ENCODE measurements at places on chromosomes 5 and 9. TPM values are rescaled to one million over a fixed set of nuclear protein-coding genes. Genes with fewer than 3 reads are reported as not detected.
A peak's percentile ranks its signal among the peaks of the same experiment; 100 is the strongest.

DNA sequence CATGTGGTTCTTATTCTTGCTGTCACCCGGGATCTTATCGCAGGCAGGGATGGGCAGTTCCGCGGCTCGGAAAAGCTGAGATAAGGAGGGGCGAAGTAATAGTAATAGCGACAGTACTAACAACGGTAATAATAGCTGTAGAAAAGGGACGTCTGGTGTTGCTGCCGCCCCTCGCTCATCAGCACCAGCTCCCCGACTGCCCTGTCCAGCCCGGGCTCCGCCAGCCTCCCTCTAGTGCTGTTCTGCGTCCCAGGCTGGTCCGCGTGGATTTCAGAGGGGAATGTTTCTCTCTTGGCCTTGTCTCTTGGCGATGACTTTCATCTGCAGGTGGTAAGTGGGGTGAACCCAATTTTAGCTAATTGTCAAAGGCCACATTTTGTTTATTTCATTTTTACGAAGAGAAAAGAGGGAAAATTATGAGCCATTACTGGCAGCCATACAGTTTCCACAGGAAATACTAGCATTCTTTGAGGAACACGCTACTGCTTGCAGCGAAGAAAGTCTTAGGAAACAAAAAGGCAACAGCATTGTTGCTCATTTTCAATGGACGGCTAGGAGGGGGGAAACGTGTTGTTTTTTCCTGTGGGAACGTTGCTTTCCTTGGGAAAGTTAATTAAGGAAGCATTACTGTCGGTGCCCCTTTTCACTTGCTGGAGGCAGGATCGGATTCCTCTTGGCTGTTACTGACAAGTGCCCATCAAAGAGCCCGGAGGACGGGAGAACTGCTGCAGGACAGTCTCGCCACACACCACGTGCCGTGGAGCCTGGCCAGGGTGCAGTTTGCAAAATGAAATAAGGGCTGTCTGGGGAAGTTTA lies 762 bp downstream of the SNCAIP start:
- H3K4me3 ChIP-seq, result peak overlapping the region; percentile 69
- no peak overlapping the region for H3K27ac ChIP-seq
- H3K27me3 ChIP-seq, result no peaks in the 10 kb centered on the region
- H3K36me3 ChIP-seq, result no peaks in the 10 kb centered on the region
- peaks cover 3% of the 10 kb centered on the region for H3K4me1 ChIP-seq
- DNase-seq, result peak; percentile 33

DNA sequence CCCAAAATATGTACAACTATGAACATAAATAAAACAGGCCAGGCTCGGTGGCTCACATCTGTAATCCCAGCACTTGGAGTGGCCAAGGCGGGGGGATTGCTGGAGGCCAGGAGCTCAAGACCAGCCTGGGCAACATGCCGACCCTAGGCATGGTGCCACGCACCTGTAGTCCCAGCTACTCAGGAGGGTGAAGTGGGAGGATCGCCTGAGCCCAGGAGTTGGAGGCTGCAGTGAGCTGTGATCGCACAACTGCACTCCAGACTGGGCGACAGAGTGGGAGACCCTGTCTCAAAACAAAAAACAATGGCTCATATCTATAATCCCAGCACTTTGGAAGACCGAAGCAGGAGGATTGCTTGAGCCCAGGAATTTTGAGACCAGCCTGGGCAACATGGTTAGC lies 1.5 kb downstream of the HAUS6 start:
- no peaks in the 10 kb centered on the region for H3K27me3 ChIP-seq
- no peak overlapping the region for H3K4me3 ChIP-seq
- no peak for DNase-seq
- H3K27ac ChIP-seq, result no peak overlapping the region

GRCh38 chr5:96816411-96816939 lies 8.7 kb upstream of the ERAP1 start:
- H3K27ac ChIP-seq, result no peak overlapping the region
- H3K36me3 ChIP-seq, result no peaks in the 10 kb centered on the region
- no peaks in the 10 kb centered on the region for H3K27me3 ChIP-seq
- H3K4me1 ChIP-seq, result peaks cover 6% of the 10 kb centered on the region

- H3K4me3 ChIP-seq, result no peak overlapping the region
- H3K36me3 ChIP-seq, result no peaks in the 10 kb centered on the region
- no peaks in the 10 kb centered on the region for H3K4me1 ChIP-seq
- peaks cover 6% of the 10 kb centered on the region for H3K27me3 ChIP-seq
- DNase-seq, result no peak
- no peak overlapping the region for H3K27ac ChIP-seq
These were observed 11.5 kb upstream of the ADGRV1 start for GRCh38 chr5:90547072-90547536.

DNA sequence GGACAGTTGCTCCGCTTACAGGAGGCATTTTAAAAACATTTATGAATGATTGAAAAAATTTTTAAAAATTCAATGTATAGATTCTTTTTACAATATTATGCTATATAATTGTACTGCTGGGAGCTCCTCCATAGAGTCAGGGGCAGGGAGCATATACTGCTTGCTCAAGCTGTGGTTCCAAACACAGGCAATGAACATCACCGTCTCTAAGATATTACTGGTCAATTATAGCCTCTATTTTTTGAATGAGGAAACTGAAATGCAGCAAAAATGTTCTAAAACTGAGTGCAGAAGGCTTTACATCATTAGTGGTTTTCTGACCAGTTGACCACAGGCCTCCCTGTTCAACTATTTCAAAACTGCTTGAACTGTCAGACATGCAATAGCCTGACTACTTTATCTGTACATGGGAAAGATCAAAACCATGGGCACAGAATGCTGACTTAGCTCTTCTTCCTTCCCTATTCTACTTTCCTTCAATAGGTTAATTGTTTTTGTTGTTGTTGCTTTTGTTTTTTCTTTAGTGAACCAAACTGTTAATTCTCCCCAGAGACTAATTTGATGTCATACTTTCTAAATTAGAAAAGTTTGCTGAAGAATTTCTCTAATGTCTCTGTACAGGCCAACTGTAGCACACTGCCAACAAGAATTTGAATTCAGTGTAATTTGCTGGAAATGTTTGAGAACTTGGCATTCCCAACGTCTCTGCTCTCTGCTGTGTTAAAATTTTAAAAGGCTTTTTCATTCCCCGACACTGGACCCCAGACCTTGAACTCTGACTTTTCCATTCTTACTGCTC lies 107.6 kb upstream of the MPDZ start:
- H3K4me3 ChIP-seq, result no peak overlapping the region
- no peaks in the 10 kb centered on the region for H3K27me3 ChIP-seq
- H3K36me3 ChIP-seq, result no peaks in the 10 kb centered on the region
- peak overlapping the region; percentile 50 for H3K27ac ChIP-seq

DNA sequence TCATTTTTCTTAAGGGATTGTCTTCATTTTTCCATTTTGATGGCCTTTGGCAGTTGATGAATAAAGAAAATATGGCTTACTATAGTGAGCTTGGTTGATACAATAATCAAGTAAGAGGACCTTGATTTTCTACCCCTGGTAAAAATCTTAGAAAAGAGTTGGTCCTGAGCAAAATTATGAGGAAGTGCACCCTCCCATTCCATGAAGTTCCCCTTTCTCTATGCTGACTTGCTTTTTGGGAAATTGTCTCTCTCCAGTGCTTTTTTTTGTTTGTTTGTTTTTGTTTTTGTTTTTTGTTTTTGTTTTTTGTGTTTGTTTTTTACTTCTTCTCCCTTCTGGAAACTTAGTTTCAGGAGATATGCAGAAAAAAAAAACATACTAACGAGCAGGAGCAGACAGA lies 449.2 kb upstream of the ACTBL2 start:
- DNase-seq, result no peak
- no peaks in the 10 kb centered on the region for H3K27me3 ChIP-seq
- no peaks in the 10 kb centered on the region for H3K36me3 ChIP-seq
- H3K27ac ChIP-seq, result no peak overlapping the region
- no peak overlapping the region for H3K4me3 ChIP-seq

GRCh38 chr9:72315510-72316311 lies 49.3 kb downstream of the ZFAND5 start:
- H3K4me1 ChIP-seq, result peaks cover 34% of the 10 kb centered on the region
- peak overlapping the region; percentile 51 for H3K4me3 ChIP-seq
- no peaks in the 10 kb centered on the region for H3K27me3 ChIP-seq
- peak; percentile 34 for DNase-seq
- no peaks in the 10 kb centered on the region for H3K36me3 ChIP-seq

DNA sequence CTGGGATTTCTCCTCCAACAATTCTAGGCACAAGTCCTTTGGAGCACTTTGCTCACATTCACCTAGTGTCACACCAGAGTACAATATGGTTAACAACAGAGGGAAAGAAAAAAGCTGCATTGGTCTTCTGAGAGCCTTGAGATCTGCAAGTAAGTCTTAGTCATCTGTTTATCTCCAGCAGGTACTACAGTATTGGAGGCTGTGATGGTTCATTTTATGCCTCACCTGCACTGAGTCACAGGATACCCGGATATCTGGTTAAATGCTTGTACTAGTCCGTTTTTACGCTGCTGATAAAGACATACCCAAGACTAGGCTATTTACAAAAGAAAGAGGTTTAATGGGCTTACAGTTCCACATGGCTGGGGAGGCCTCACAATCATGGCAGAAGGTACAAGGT lies 525.0 kb downstream of the NR2F1-AS1 start:
- no peaks in the 10 kb centered on the region for H3K4me1 ChIP-seq
- no peak for DNase-seq
- H3K36me3 ChIP-seq, result no peaks in the 10 kb centered on the region
- H3K27me3 ChIP-seq, result no peaks in the 10 kb centered on the region
- no peak overlapping the region for H3K4me3 ChIP-seq

DNA sequence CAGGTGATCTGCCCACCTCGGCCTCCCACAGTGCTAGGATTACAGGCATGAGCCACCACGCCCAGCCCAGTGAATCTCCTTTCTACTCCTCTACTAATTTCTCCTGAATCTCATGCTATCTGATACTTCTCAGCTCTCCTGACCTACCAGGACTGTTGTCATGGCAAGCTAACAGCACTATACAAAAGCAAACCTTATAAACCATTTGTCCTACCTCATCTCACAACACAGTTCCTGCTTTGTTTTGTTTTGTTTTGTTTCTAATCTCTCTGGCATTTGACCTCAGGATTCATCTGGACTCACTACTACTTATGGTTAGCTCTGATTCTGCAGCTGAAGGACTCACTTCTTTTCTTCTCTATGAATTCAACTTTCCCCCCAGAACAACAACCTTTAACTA lies 734.8 kb downstream of the TLE1 start:
- no peaks in the 10 kb centered on the region for H3K4me1 ChIP-seq
- H3K27ac ChIP-seq, result no peak overlapping the region
- no peak for DNase-seq
- no peaks in the 10 kb centered on the region for H3K27me3 ChIP-seq
- no peak overlapping the region for H3K4me3 ChIP-seq

- no peaks in the 10 kb centered on the region for H3K27me3 ChIP-seq
- no peaks in the 10 kb centered on the region for H3K36me3 ChIP-seq
- no peaks in the 10 kb centered on the region for H3K4me1 ChIP-seq
- H3K4me3 ChIP-seq, result no peak overlapping the region
These were observed 89.9 kb upstream of the GNAQ start for GRCh38 chr9:78121488-78121887.

- peaks cover 30% of the 10 kb centered on the region for H3K4me1 ChIP-seq
- H3K27ac ChIP-seq, result peak overlapping the region; percentile 30
- no peaks in the 10 kb centered on the region for H3K36me3 ChIP-seq
These were observed 139.3 kb upstream of the IER5L start for GRCh38 chr9:129317179-129318011.

DNA sequence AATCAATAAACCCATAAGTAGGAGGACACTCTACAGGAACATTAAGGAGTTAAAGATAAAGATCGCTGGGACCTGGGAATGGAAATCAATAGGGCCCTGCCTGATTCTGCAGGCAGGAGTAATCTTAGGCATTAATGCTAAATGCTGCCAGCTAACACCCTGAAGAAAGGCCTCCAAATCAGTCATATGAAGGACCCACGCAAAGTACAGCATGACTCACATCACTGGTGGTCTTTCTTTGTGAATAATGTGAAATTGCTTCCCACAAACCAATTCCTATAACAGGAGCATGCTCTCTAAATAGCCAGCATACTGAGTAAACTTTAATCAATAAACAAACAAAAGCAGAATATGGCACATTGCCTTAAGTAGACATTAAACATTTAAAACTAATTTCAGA lies 172.3 kb downstream of the SEMA5A start:
- H3K27me3 ChIP-seq, result no peaks in the 10 kb centered on the region
- H3K36me3 ChIP-seq, result no peaks in the 10 kb centered on the region
- H3K27ac ChIP-seq, result no peak overlapping the region

DNA sequence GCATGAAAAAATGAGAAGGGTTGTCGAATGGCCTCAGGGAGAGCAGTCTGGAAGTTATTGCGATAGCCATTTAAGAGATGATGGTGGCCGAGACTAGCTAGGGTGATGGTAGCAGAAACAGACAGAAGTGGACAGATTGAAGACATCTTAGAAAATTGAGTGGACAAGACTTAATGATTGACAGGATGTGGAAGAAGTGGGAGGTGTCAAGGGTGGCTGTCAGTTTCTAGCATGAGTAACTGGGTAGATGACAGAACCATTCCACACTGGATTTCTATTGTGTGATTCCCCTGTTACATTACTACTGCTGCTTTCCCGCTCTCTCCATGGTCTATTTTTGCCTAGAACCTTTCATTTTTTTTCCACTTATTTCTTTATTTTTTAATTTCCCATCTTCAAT lies 12.6 kb downstream of the CHMP5 start:
- H3K27me3 ChIP-seq, result no peaks in the 10 kb centered on the region
- no peaks in the 10 kb centered on the region for H3K4me1 ChIP-seq
- no peak overlapping the region for H3K4me3 ChIP-seq
- H3K36me3 ChIP-seq, result peaks cover 100% of the 10 kb centered on the region
- no peak for DNase-seq

- H3K27ac ChIP-seq, result no peak overlapping the region
- DNase-seq, result no peak
- no peaks in the 10 kb centered on the region for H3K27me3 ChIP-seq
These were observed 83.5 kb upstream of the MINAR2 start for GRCh38 chr5:129664336-129664937.

DNA sequence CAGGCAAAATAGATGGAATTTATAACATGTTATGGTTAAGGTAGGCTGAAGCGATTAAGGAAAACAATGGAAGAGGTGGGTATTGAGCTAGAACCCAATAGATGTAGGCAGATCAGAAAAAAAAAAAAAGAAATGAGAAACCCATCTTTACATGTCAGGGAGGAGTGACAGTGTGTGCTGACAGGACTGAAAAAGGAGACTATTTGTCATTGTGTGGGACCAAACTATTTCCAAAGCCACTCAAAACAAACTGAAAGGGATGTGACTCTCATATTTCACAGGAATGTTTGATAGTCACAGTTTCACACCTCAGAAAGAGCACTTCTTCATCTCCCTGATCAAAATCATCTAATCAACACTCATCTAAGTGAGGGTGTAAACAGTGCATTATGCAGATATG lies 122.3 kb upstream of the KIF2A start:
- H3K4me1 ChIP-seq, result no peaks in the 10 kb centered on the region
- H3K27ac ChIP-seq, result no peak overlapping the region
- no peak for DNase-seq

Gene WHRN
- 0.15 TPM for total RNA-seq

Gene PGM5
- total RNA-seq, result 17.6 TPM

Gene CCDC192
- not detected for total RNA-seq

Gene SLC2A6
- 1.2 TPM for total RNA-seq

Measured in psoas muscle (tissue), 8 donors.